ENCODE measurements at places on chromosomes 7 and 10.
A peak's percentile ranks its signal among the peaks of the same experiment; 100 is the strongest.

GRCh38 chr7:131122394-131122793 lies 205.3 kb upstream of the MKLN1 start:
- DNase-seq = no peak

DNA sequence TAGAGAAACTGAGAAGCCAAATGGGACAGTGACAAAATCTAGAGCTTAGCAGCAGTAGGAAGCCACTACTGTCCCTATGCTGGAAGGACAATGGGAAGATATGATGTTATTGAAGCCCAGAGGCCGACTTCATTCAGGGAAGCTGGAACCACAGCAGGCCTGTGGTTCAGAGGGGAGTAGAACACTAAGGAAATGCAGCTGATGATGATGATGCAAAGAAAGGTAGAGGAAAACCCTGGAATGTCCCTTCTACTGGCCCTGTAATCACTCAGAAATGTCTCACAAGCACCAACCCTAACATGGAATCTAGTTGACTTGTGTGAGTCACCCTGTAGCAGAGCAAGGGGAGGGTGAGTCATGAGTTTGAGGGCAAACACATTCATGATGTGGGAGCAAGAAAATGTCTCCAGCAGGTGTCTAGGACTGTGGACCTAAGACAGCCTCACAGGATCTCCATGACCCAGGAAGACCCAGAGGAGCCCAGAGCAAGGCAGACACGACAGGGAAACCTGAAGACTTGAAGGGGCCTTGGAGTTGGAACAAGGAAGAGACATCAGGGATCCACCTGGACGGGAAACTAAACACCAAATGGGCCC lies 37.0 kb upstream of the LRRC17 start:
- DNase-seq = no peak

DNA sequence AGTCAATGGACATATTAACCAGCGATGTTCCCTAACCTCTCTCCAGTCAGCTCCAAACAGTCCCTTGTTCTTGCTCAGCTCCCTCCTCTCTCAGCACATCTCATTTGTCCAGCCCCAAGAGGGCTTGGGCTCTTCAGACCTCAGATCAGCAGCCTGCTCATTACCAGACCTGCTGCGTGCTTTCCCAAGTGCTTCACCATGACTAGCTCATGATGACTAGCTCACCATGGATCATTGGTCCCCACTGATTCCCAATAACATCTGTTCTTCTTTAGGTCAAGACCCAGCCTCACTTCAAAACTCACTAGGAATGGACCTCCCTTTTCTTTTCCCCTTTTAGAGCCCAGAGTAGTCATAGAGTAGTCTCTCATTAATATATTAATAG lies 121.9 kb downstream of the SLC16A9 start:
- no peak for DNase-seq

DNA sequence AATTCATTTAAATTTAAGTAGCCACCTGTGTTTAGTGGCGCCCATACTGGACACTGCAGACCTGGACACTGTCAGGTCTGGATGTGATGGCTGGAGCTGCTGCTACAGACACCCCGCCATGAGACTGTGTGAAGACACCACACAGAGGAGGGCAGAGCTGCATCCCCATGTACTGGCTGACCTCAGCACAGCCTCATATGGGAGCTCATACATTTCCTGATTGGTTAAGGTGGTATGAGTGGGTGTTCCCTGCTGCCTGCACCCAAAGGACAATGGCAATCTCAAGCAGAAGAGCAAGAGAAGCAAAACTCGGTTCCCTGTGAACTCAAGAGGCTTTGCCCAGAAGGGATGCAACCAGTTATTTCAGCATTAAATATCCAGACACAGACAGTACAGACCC lies 60.0 kb downstream of the DLG5 start:
- no peak for DNase-seq

DNA sequence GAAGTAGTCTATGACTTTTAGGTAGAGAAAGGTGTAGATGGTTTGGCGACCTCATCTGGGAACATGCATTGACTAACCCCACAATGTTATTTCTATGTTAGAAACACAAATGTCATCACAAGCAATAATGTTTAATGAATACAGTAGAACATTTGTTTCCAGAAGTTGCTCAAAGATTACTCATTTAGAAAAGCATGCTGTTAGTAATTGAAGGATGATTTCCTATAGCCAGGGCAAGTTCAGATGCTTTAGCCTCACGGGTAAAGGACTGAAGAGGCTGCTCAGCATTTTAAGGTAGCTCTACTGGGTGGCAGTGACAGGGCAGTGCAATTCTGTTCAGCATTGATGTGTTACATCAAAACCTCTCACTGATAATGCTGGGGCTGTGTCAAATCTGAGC lies 199.3 kb upstream of the FZD1 start:
- DNase-seq = no peak

DNA sequence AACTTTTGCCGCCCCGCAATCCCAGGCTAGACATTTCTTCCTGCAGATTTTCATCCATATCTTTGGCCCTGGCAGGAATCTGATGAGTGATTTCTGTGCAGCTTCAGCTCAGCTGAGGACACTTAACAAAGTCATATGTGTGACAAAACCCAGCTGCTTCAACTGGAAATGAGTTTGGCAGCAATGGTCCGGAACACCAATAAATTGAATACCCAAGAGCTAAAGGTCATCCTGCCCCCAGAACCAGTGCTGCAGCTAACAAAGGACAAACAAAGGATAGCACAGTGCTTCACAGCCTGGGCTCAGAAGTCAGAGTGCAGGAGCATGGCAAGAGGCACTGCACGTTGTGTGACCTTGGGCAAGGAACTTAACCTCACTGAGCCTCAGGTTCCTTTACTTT lies 40.0 kb upstream of the TRIL start:
- DNase-seq = no peak

- no peak for DNase-seq
These were observed 7.7 kb downstream of the NEURL1 start for GRCh38 chr10:103501186-103501585.

DNA sequence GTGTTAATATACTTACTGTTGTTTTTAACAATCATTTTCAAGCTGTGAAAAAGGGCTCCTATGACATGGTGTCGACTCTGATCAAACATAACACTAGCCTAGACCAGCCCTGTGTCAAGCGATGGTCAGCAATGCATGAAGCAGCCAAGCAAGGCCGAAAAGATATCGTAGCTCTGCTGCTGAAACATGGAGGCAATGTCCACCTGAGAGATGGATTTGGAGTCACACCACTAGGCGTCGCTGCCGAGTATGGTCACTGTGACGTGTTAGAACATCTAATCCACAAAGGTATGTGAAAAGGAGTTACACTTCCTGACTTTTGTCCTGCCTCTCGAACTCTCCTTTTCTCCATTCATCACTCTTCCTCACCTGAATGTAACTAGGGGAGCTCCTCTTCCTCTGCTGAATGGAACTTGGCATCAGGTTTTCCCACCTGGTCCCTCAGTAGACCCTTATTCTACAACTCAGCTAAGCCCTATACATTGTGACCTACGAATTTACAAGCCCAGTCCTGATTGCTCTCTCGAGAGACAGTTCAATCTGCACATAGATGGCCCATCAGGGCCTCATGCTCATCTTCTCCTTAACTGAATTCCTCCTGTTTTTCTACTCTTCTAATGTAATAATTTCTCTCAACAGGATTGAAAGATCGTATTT lies 23.0 kb downstream of the ASB15 start:
- DNase-seq = peak; percentile 30

DNA sequence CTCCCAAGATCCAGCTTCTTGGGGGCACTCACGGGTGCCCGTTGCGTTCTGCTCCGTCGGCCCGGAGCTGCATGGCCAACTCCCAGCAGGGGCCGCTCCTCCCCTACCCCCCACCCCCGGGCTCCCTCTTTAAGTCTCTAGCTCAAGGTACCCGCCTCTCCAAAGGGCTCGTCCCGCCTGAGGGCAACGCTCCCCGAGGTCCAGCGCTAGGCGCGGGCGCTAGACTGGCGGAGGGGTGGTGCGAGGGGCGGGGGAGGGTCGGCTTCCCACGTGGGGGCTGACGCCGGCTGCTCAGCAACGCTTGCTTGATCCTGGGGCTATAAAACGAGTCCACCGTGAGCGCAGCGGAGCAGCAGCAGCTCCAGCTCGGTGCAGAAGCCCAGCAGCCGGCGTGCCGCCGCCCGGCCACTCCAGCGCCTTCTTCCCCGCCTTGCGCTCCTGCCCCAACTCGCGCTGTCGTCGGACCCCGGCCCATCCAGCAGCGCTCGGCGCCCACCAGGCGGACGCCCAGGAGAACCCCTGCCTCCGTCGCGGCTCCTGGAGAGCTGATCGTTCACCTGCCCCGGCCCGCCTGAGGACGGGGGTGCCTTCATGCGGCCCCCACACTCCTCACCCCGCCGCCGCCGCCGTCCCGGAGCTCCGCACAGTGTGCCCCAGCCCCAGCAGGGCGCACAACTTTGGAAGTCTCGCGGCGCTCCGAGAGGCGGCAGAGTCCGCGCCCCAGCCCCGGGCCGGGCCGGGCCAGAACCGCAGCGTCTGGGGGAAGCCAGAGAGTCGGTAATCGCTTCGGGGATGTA lies at the start of gene ADRA2A:
Gene ADRA2A (plus strand): TSS at position 348 of the 797 bp plus-strand sequence. CDS start 968 bp downstream, outside the sequence.
- no peak for DNase-seq

- no peak for DNase-seq
These were observed 31.8 kb downstream of the CALML3 start for GRCh38 chr10:5556576-5556975.

GRCh38 chr7:28356619-28357018 lies 55.7 kb upstream of the CREB5 start:
- DNase-seq = no peak

- DNase-seq = no peak
These were observed 809.1 kb downstream of the TNS3 start for GRCh38 chr7:46772776-46773175.
